ENCODE measurements at places on chromosomes 16 and 17.

DNA sequence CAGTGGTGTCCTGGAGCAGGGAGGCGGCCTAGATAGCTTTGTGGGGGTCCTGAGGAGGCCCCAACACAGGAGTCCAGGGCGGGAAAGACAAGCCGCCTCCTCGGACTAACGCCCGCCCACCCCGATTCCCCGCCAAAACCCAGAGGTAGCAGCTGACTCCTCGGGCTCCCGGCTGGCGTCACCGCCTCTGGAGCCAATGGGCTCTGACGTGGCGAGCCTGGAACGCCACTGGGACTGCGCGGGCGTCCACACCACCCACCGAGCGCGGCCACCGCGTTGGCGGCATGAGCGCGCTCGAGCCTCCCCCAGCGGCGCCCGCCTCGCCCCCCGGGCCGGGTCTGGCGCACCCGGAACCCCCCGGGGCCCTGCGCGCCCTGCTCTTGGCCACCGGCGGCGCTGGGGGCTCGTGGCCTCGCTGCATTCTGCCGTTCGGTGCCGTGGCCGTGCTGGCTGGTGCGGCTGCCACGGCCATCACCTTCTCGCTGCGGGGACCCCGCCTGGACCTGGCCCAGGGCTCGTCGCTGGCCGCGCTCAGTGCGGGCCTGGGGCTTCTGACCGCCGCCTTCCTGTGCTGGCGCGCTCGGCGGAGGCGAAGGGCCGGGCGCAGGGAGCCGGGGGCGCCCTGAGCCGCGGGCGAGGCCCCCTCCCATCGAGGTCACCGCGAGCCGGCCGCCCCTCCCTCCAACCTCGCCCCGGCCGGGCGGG is 3.4 kb upstream of the NTN3 start:
- peak; percentile 56 for DNase-seq

DNA sequence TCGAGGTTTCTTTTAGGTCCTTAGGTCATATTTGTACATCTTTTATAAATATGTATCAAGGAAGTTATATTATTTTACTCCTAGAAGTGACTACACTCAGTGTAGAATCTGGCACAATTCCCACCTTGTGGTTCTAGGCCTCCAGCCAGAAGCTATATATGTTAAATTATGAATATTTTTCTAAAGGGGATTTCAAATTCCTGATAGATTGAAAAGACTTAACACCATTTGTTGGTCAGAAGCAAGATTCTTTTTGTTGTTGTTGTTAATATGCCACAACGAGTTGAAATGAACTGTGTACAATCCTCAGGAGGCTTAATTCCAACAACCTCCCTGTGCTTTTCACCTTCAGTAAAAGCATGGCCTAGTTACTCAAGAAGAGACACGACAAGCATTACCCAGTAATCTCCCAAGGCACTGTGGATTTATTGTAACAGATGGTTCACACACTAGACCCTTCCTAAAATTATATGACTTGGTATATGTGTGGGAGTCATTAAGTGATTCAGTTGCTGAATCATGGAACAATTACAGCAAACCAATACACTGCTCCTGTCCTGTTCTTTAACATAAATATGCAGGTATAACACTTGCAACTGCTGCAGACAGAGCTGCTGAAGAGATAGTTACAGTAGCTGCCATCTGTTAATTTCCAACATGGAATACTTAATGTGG is 964.4 kb upstream of the GOT2 start:
- no peak for DNase-seq

DNA sequence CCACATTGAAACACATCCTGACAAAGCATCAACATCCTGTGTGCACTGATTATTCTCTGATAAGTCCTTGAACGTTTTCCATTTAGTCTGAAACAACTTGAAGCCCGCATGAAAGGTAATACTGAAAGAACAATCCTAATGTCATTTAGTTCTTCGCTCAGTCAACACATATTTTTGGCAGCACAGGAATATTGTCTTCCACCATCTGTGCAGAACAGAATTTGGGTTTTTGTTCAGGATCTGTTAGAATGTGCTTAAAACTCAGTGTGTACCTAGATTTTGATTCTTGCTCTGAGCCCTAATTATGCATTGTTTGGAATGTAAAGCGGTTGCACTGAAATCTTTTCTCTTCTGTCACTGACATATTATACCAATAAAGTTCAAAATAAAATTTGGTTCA is 1036.6 kb downstream of the CDH11 start:
- DNase-seq: no peak

DNA sequence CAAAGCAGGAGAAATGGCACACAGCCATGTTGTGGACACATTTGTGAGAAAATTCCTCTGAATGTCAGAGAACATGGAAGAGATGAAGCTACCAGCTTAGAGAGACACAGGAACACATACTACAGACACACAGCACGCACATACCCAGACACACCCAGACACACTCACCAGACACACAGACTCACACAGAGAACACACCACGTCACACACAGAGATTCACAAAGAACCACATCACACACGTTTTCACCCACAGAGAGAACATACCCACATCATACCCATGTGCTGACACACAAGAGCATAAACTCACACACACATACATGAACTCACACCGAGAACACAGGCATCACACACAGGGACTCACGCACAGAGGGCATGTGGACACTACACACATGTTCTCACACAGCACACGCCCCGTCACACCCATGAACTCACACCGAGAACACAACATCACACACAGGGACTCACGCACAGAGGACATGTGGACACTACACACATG is 124.9 kb downstream of the METRNL start:
- no peak for DNase-seq

DNA sequence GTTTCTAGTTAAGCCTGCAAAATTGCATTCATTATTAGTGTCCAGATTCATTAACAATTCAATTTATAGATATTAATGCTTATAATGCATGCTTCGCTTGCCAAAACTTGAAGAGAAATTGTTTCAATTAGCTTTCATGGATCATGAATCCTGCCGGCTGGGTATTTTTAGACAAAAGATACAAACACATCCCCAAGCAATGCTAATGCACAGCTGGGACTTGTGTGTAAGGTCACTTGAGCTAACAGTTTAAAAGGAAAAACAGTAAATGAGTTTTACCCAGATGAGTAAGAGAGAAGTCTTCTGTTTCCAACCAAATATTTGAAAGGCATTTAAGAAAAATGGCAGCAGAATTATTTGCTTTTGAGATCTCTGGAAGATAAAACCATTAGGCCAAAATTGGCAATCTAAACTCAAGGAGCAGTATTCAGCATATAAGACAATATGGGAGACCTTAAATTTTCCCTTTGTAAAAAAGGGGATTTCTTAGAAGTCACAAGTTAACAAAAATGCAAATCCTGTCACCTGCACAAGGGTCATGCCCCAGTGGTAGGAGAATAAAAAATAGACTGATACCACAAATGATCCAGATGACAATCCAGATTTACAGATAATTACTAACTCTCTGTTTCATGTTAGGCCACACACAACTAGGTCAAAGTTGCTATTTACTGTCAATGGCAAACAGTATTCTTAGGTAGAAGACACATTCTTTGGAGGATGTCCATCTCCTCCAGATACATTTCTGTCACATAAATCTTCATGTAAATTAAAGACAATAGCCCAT is 418.4 kb upstream of the PMFBP1 start:
- no peak for DNase-seq

GRCh38 chr16:52035436-52035835 is 511.5 kb downstream of the TOX3 start:
- no peak for DNase-seq

DNA sequence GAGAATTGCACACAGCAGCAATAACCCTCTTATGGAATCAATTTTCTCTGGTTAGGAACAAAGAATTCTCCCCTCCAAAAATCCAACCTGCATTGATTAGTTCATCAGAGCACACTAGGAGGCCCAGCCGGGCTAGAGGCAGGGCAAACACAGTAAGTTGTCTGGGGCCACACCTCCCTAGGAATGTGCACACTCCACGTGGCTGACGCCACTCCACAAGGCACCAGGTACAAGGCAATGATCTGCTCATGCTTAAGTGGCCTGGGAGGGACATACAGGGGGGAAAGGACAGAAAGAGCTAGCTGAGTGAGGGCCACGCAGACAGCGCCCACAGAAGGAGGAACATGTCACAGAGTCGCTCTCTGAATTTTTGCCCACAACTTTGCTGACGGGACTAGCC is 107.6 kb downstream of the SLC39A11 start:
- no peak for DNase-seq

GRCh38 chr16:50899951-50900350 is 158.1 kb downstream of the CYLD start:
- DNase-seq: no peak

GRCh38 chr16:2955779-2956578 is 8.1 kb upstream of the KREMEN2 start:
- no peak for DNase-seq

DNA sequence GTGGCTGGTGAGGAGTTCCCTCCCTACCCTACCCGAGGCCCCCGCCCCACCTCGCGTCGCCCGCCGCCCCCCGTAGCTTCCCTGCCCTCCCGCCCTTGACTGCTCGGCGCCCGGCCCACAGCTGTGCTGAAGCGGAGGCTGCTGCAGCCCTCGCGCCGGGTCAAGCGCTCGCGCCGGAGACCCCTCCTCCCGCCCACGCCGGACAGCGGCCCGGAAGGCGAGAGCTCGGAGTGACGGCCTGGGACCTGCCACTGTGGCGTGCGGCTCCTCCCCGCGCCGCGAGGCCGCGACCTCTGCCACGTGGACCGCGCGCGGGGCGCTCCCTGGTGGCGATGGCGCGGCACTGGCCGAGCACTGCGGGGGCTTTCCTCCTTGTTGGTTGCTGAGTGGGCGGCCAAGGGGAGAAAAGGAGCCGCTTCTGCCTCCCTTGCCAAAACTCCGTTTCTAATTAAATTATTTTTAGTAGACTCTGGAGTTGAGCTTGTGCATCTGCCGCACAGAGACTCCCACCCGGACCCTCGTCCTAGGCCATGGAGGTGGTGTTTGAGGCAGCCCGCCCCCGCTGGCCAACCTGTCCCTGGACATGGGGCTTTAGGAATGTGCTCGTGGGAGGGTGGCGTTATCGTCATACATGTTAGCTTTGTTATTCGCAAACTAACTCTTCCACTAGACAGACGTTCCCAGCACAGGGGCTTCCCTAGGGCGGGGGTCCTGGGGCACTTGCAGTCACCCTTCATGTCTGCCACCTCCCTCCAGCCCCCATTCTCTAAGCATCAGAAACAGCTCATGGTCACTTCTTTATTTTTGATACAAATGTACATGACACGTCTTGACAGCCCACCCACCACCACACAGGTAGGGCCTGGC is 4.4 kb downstream of the TP53I13 start:
- no peak for DNase-seq

DNA sequence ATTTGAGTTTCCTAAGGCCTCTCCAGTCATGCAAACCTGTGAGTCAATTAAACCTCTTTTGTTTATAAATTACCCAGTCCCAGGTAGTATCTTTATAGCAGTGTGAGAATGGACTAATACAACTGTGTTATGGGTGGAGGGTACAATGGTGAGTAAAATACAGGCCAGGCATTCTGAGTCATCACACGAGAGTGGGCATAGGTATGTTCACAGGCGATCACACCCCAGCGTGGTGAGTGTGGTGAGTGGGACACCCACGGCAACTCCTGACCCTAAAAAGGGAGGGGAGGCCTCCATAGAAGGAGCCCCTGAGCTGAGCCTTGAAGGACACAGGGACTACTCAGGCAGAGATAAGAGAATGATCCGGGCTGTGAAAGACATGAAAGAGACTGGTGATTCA is 22.6 kb upstream of the MAPT start:
- DNase-seq: no peak

- no peak for DNase-seq
These were observed at the start of gene MFSD6L for GRCh38 chr17:8798846-8799569. Gene MFSD6L, minus strand, starts transcription at chr17:8799365. Its CDS starts 245 bp downstream, at chr17:8799120.

- DNase-seq: no peak
These were observed 70.5 kb upstream of the CDH5 start for GRCh38 chr16:66295761-66296546.

GRCh38 chr17:35148144-35148543 is 527 bp downstream of the UNC45B start:
- no peak for DNase-seq

DNA sequence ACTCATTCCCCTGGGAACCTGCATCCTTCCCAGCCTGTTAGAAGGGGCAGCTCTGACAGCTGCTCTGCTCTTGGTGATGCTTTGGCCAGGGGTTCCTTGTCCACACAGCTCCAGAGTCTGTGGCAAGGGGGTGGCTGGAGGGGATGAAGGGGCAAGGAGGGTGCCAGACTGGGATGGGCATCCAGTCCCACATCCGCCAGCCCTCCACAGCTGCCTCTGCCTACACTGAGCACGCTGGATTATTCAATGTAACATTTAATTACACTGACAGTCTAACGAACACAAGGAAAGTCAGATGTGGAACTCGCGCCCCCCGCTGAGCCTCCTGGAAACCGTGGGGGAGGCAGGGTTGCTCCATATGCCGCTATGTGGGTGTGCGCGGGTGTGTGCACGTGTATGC is 101.1 kb downstream of the C16orf78 start:
- no peak for DNase-seq

DNA sequence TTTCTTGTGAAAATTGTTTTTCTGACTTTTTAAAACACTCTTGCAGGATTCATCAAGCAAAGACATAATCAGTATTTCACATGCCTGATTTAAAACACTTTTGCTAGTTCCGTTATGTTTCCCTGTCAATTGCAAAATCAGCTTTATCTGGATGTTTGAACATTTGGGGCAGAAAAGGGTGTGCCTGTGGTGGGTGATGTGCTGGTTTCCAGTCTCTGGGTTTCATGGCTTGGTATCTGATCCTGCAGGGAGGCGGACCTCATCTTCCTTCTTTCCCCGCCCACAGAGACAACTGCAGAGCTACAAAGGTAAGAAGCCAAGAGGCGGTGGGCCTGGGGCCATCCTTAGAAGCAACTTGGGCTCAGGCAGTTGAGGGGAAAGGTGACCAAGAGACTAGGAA is 41.8 kb downstream of the NLRC5 start:
- no peak for DNase-seq

GRCh38 chr16:50548125-50548908 is at the start of gene NKD1:
Gene NKD1, plus strand, starts transcription at chr16:50548396. Its CDS starts 158 bp downstream, at chr16:50548554.
- DNase-seq: peak; percentile 93

DNA sequence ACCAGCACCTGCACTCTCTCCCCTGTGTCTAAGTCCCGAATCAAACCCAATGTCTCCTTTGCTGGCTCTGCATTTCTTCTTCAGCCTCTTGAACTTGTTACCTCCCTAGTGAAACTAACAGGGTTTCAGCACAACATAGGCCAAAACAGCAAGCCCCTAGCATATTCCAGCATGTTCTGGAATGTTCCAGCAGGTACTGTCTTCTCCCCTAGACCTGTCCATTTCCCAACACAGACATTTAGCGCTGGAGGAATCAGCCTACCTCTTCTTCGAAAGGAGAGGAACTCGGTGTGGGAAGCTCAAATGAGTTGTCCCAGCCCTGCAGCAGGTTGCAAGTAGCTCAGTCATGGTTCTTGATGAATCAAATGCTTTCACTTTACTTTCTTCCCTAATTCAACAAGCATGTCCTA is 47.1 kb downstream of the LITAF start:
- DNase-seq: no peak

Measured in HEK293T (cell line).